Right atrium auricular region (tissue), 2 donors: ENCODE measurements at places on chromosomes 12 and 14. TPM values are rescaled to one million over a fixed set of nuclear protein-coding genes. Genes with fewer than 3 reads are reported as not detected.

- H3K4me1 ChIP-seq, result no peaks in the 10 kb centered on the region
- no peaks in the 10 kb centered on the region for H3K27me3 ChIP-seq
- no peak overlapping the region for H3K27ac ChIP-seq
- H3K36me3 ChIP-seq, result no peaks in the 10 kb centered on the region
- no peak for DNase-seq
Measured at GRCh38 chr12:40921563-40922163, 229.4 kb downstream of the CNTN1 start.

DNA sequence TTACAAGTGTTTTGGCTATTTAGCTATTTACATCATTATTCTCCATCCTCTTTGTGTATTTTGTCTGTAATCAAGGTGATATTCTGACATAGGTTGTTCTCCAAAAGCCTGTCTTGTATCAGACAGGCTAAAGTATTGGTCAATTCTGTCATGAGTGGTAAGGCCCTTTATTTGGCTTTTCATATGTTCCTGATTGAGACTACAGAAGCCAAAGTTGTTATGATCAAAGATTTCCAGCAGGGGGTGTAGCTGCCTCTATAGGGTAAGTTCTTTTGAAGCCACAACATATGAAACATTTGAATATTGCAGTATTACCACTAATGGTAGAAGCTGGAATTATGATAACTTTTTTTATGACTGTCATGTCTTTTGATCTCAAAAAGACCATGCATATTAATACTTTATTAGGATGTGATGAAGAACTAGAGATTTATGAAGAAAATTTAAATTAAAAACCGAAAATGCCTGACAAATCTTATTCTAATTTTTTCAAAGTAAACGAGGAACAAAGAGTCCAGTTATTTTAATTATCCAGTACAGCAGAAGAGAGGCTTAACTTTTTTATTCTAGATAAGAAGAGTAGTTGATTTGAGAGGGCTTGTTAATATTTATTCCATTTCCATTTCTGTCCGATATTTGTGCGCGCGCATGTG, 3.4 kb upstream of the ARHGAP5 start:
- H3K36me3 ChIP-seq, result no peaks in the 10 kb centered on the region
- H3K27me3 ChIP-seq, result no peaks in the 10 kb centered on the region
- H3K27ac ChIP-seq, result peak overlapping the region; percentile 100

DNA sequence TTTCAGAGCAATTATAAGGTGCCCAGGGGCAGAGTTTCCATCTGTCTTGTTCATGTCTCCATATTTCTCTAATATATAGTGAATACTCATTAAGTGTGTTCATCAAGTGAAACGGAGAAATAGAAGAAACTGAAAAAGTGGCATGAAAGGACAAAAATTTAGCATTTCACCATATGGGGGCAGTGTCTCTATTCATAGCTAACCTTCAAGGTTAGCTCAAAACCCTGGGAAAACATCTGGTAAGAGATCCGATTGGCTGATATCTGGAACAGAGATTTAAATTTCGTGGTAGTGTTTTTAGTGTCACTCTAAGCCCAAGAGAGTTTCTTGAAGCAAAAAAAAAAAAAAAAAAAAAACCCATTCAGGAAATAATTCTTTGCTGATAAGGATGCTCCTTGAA, 367.5 kb downstream of the DAD1 start:
- no peaks in the 10 kb centered on the region for H3K4me1 ChIP-seq
- H3K4me3 ChIP-seq, result no peak overlapping the region
- no peak overlapping the region for H3K27ac ChIP-seq
- H3K36me3 ChIP-seq, result no peaks in the 10 kb centered on the region
- no peak for DNase-seq

GRCh38 chr12:19277711-19278110, 148.2 kb downstream of the PLEKHA5 start:
- H3K36me3 ChIP-seq, result peaks cover 17% of the 10 kb centered on the region
- H3K27ac ChIP-seq, result no peak overlapping the region
- H3K4me3 ChIP-seq, result no peak overlapping the region
- no peaks in the 10 kb centered on the region for H3K4me1 ChIP-seq
- H3K27me3 ChIP-seq, result no peaks in the 10 kb centered on the region

CMKLR1 gene
- 6.2 TPM for total RNA-seq

DNA sequence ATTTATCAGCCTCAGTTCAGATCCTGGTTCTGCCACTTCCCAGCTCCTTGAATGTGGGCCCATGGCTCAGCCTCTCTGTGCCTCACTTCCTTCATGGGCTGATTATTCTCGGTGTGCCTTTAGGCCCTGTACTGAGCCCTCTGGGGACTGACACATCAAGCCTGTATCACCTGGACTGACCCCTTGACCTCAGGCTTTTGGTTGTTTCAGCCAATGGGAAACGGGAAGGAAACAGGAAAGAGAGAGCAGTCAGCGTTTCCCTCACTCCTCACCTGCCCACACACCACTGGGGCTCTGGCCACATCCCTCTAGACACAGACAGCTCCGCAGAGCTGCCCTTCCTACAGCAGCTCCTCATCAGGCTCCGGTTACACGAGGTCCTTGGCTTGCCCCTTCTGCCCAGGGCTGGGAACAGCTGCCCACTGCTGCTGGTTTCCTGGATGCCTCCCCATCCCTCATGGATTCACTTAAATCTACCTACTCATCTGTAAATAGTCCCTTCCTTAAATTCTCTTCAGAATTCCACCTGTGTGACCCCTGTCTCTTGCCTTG, 37.0 kb upstream of the ITPR2 start:
- H3K4me3 ChIP-seq, result no peak overlapping the region
- peaks cover 17% of the 10 kb centered on the region for H3K4me1 ChIP-seq
- no peak overlapping the region for H3K27ac ChIP-seq
- H3K27me3 ChIP-seq, result no peaks in the 10 kb centered on the region
- DNase-seq, result no peak

A2M gene
- 683 TPM for total RNA-seq

RALGAPA1 gene
- 26.9 TPM for total RNA-seq

DNA sequence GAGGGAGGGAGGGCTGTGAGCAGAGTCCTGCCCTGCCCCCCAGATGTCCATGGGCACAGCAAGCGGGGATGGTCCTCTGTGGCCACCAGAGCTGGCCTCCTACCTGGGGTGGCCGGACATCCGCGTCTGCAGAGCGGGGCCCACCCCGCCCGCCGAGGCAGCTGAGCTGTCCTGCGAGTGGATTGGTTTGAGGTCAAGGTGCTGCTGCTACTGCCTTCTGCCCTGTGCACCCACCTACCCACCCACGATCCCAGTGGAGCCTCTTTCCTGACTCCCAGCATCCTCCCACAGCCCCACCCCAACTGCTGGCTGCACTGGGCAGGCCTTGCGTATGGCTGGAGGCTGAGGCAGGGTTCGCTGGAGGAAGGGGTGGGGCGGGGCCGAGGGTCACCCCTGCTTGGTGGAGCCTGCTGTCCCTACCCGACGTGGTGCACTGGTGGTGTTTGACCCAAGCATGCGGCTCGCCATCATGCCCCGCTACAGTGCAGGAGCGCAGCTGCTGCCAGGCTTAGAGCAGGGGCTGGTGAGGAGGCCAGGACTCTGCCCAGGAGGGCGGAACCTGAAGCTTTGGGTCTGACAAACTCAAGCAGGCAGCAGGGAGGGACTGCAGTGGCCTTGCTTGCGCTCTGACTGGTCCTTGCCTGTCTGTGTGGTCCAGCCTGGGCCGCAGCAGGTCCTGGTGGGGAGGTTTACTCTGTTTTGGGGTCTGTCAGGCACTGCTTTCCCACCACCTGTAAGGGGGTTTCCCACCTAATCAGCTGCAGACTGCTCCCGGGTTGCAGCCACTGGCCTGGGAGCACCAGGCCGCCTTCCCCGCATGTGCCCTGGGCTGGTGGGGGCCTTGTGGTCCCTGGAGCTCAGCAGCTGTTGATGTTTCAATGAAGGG, 23.7 kb downstream of the CEP170B start:
- H3K27me3 ChIP-seq, result no peaks in the 10 kb centered on the region
- H3K4me1 ChIP-seq, result no peaks in the 10 kb centered on the region
- no peak overlapping the region for H3K4me3 ChIP-seq
- H3K36me3 ChIP-seq, result peaks cover 22% of the 10 kb centered on the region

OASL gene
- total RNA-seq, result not detected

DNA sequence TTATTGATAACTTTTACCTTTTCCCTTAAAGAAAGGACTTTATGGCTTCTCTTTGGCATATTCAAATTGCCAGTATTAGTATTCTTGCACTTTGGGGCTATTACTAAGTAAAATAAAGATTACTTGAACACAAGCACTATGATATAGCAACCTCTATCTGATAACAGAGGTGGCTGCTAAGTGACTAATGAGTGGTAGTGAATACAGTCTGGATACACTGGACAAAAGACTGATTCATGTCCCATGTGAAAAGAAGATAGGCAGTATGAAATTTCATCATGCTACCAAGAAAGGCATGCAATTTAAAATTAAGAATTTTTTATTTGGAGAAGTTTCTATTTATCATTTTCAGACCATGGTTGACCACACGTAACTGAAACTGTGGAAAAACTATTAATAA, 399.9 kb downstream of the FSCB start:
- no peak for DNase-seq
- no peak overlapping the region for H3K27ac ChIP-seq
- no peaks in the 10 kb centered on the region for H3K4me1 ChIP-seq
- H3K27me3 ChIP-seq, result no peaks in the 10 kb centered on the region
- no peaks in the 10 kb centered on the region for H3K36me3 ChIP-seq

DNA sequence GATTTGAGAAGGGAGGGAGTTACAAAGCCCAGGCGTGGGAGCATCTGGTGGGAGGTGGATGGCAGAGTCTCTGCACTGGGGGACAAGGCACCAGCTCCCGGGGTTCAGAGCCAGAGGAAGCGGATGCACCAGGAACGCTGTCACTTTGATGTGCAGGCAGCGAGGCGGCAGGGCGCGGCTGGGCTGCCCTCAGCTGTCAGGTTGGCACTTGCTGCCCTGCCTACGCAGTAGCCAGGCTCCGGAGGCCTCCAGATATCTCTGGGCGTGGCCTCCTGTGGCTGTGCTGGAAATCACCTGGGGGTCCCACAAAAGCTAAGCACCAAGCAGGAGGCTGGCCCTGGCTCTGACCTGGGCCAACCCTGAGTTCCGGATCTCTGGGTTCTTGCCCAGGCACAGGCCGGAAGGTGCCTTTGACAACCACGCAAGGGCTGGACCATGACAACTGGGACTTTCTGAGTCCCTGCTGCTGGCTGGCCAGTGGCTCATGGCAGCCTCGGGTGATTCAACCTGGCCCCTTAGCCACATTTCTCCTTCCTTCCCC, 62.1 kb upstream of the MAP1LC3B2 start:
- no peak overlapping the region for H3K27ac ChIP-seq
- H3K4me1 ChIP-seq, result no peaks in the 10 kb centered on the region
- no peaks in the 10 kb centered on the region for H3K36me3 ChIP-seq
- no peak for DNase-seq
- no peaks in the 10 kb centered on the region for H3K27me3 ChIP-seq
- H3K4me3 ChIP-seq, result no peak overlapping the region

ZNF891 gene
- 1.1 TPM for total RNA-seq

GRCh38 chr12:24360907-24361306, 411.4 kb upstream of the SOX5 start:
- no peak overlapping the region for H3K4me3 ChIP-seq
- no peaks in the 10 kb centered on the region for H3K27me3 ChIP-seq

DNA sequence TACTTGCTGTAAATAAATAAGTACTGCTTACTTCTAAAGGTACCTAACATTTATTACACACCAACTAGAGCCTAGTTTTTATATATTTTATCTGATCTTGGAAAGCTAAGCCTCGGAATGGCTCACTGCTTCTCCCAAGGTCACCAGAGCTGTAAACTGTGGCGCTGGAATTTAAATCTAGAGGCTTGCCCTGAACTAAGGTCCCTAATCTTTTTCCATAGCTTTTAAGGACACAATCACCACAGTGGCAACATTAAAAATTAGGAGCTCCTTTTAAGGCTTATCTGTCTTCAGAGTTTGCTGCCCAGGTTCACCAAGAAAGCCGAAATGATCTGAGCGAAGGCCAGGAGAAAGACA, 670 bp downstream of the CCNB1IP1 start:
- H3K4me3 ChIP-seq, result peak overlapping the region; percentile 67
- H3K27ac ChIP-seq, result peak overlapping the region; percentile 87
- H3K4me1 ChIP-seq, result peaks cover 21% of the 10 kb centered on the region
- no peaks in the 10 kb centered on the region for H3K27me3 ChIP-seq

AICDA gene
- total RNA-seq, result 0.12 TPM

- H3K36me3 ChIP-seq, result peaks cover 4% of the 10 kb centered on the region
- no peak for DNase-seq
- no peaks in the 10 kb centered on the region for H3K27me3 ChIP-seq
- peaks cover 11% of the 10 kb centered on the region for H3K4me1 ChIP-seq
- no peak overlapping the region for H3K4me3 ChIP-seq
Measured at GRCh38 chr14:92717571-92718042, 30.8 kb downstream of the LGMN start.

OR4E2 gene
- not detected for total RNA-seq

- peaks cover 46% of the 10 kb centered on the region for H3K4me1 ChIP-seq
- no peak overlapping the region for H3K4me3 ChIP-seq
Measured at GRCh38 chr12:46458500-46459102, 86.0 kb upstream of the SLC38A2 start.

DNA sequence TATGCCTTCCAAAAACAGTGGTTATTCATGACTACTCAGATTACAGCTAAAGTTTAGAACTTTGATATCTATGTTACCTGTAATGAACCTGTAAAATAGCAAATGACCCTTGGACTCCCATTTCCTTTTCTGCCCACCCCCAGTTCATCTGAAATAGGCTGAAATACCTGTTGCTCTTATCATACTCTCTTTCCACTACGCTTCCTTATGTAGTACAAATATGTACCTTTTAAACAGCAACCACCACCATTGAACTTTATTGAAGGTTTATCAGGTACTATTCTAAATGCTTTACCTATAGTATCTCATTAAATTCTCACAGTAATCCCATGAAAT, 239.7 kb downstream of the SSPN start:
- H3K27me3 ChIP-seq, result no peaks in the 10 kb centered on the region
- no peak overlapping the region for H3K4me3 ChIP-seq
- H3K36me3 ChIP-seq, result no peaks in the 10 kb centered on the region
- H3K4me1 ChIP-seq, result no peaks in the 10 kb centered on the region

SOX5 gene
- total RNA-seq, result 3.9 TPM

- no peaks in the 10 kb centered on the region for H3K4me1 ChIP-seq
- no peaks in the 10 kb centered on the region for H3K27me3 ChIP-seq
- no peaks in the 10 kb centered on the region for H3K36me3 ChIP-seq
- DNase-seq, result no peak
Measured at GRCh38 chr12:89999699-90000505, 291.3 kb upstream of the ATP2B1 start.

DNA sequence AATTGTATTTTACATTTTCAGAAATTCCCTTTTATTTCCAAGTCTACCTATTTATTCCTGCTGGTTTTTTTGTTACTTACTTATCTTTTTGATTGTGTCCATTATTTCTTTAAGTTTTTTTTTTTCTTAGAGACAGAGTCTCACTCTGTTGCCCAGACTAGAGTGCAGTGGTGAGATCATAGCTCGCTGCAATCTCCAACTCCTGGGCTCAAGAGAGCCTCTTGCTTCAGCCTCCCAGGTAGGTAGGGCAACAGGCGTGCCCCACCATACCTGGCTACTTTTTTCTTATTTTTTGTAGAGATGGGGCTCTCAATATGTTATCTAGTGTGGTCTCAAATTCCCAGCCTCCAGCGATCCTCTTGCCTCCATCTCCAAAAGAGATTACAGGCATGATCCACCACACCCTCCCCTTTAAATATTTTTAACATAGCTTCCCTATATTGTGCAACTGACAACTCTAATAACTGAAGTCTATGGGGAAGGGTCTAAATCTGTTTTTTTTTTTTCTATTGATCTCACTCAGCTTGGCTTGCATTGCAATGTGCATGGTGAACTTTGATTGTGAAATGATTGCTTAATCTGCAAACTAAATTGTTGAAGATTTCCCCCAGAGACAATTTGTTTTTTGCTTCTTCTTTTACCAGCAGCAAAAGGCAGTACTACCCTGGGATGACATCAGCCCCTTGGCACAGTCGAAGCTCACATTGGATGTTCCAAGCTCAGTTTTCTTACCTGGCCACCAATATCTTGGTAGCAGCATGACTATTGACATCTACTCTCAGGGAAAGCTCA, 25.7 kb upstream of the COCH start:
- H3K36me3 ChIP-seq, result no peaks in the 10 kb centered on the region
- no peak for DNase-seq
- H3K4me1 ChIP-seq, result no peaks in the 10 kb centered on the region
